ENCODE measurements at places on chromosomes 5 and 9. TPM values are rescaled to one million over a fixed set of nuclear protein-coding genes. Genes with fewer than 3 reads are reported as not detected.

Gene ZNF462
- total RNA-seq: 33.7 TPM

Gene LRRC70
- total RNA-seq: 3.6 TPM

Gene SLC34A3
- 0.34 TPM for total RNA-seq

Gene HMCN2
- total RNA-seq: 4.9 TPM

Gene PPP3R2
- total RNA-seq: not detected

Gene TMEM250
- 60.1 TPM for total RNA-seq

DNA sequence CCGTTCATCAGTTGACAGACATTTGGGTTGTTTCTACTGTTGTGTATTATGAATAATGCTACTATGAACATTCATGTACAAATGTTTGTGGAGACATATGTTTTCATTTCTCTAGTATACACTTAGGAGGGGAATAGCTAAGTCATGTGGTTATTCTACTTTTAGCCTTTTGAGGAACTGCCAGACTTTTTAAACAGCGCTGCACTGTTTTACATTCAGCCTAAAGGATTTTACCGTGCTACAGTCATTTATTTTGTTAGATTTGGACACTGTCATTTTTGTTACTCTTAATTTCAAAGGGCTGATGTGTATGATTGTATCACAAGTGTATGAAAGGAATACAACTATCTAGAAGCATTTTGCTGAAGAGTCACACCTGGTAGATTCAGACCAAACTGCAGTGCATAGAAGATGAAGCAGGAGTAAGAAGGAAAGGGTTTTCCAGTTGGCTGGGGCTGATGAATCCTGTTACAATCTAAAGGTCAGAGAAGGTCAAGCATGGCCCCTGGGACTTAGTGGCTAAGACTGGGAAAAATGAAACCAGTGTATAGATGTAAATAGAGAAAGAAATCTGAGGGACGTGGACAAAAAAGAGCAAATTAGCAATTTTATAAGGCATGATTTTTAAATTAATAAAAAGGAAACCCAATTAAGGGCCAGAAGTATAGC is 509.7 kb downstream of the PSAT1 start:
- no peak for DNase-seq

DNA sequence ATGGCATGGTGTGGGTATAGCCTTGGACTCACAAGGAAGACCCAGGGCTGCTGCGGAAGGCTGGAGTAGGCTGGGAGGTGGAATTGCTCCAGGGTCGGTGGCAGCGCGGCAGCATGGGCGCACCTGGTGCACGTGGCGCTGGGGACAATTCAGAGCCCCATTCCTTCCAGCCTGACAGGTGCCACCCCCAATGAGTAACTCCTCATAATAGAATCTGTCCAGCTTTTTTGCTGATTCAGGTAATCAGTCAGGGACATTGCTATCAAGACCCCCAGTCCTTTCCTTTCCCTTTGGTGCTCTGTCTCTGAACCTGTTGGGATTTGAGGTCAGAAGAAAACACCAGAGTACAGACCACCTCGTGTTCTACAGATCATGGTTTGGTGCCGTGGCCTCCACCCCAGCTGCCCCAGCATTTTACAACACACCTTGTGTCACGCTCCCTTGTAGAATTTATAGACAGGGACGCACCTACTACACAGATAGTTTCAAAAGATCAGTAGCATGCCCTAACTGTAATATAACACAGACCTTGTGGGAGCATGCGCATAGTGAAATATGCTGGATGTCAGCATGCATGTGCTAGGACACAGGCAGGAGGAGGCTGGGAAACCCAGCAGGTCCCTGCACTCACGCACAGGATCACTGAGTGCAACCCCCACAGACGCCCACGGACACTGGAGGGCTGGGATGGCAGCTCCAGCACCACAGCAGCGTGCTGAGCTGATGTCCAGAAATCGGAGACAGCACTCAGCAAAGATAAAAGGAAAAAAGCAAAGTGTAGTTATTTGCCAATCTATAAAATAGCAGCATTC is 47.9 kb upstream of the CTSL start:
- no peak for DNase-seq
